ENCODE measurements at places on chromosomes 2 and 18.

DNA sequence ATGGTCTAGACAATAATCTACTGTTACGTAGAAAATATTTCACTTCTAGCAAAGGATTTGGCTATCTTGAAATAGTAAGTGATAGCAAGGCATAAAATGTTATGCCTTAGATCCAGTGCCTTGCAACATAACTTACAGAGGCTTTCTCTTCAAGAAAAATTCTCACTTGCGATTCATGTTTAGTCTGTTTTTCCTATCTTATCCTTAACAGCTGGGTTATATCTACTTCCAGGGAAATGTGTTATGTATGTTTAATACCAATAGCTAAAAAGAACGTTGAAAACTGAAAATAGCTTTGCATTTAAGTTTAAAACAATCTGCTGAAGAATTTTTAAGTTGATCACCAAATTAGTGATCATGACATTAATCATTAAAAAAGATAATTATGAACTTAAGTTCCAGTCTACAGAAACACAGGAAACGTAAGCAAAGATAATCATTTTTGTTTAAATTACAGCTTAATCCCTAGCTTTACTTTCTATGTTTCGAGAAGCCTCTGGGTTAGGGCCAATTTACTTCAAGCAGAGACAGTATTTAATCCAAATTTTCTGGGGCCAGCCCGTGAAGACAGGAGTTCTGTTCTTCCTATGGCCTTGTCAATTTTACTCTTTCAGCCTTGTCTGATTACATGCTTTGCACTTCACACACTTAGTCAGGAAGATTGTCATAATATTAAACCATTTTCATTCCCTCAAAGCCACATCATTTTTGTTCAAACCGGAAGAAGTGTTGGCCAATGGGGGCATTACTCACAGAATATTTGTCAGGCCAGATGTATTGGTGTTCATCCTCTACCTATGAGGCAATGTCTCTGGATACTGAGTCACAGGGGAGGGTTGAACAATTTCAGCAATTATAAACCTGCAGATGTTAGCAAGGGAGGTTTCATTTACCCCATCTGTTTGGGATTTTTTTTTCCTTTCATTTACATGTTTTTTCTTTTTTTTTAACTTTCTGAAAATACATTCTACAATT is 1132.9 kb upstream of the ZEB2 start:
- DNase-seq = no peak

GRCh38 chr2:10245661-10246060 is 57.0 kb upstream of the HPCAL1 start:
- DNase-seq = no peak

DNA sequence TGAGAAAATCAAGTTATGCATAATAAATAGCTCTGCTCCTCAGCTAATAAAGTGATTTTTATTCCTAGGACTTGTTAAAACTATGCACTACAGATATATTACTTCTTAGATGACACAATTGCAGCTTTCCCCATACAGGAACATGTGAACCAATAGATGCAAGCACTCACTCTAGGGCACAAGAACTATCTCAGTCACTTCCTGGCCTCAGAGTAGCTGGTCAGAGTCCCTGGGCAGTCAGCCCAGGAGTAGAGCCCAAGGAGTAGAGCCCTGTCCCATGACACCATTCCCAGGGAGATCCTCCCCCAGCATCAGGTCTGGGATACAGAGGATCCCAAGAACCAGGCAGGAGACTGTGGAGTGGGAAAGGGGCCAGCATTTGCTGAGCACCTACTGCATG is 2.7 kb downstream of the TNS1 start:
- no peak for DNase-seq

DNA sequence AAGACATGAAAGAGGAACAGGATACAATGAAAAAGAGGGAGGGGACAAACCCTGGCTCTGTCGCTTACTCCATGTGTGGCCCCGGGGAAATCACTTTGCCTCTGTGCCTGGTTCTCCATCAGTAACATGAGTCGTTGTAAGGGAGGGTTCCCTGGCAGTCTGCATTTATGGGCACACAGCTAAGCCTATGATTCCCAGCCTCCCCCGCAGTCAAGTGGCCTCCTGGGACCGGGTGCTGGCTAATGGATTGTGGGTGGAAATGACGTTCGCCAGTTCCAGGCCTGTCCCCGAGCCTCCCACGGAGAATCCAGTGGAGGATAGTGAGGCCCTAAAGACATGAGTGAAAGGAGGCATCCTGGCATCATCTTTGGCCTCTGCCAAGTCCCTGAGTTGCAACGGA is 42.7 kb downstream of the SFXN5 start:
- no peak for DNase-seq

GRCh38 chr2:197073701-197074433 is 147.4 kb upstream of the PGAP1 start:
- DNase-seq = no peak

DNA sequence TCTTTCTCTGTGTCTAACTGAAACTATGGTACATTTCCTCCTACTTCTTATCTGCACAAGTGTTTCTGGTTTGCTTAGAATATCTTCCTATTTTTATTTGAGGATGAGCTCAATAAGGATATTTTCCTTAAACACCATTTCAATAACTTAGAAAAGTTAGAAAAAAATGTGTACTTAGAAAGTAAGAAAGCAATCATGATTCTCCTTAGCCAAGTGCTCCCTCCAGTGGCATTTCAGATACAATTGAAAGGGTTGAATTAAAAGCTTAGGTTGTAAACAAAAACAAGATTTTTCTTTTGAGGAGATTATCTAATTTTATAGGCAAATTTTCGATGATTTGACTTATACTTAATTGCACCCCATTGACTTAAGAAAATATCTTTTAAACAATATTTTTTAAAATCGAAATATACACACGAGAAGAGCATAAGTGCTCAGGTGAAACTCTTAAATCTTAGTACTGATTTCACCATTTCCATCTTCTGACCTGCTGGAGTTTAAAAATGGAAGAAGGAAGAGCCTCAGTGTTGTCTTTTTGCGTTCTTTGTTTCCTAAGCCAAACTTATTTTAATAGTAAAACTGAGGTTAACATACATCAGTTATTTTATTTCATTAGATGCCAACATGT is 26.9 kb downstream of the C18orf63 start:
- no peak for DNase-seq

GRCh38 chr2:69641471-69641870 is 2.1 kb downstream of the AAK1 start:
- no peak for DNase-seq

DNA sequence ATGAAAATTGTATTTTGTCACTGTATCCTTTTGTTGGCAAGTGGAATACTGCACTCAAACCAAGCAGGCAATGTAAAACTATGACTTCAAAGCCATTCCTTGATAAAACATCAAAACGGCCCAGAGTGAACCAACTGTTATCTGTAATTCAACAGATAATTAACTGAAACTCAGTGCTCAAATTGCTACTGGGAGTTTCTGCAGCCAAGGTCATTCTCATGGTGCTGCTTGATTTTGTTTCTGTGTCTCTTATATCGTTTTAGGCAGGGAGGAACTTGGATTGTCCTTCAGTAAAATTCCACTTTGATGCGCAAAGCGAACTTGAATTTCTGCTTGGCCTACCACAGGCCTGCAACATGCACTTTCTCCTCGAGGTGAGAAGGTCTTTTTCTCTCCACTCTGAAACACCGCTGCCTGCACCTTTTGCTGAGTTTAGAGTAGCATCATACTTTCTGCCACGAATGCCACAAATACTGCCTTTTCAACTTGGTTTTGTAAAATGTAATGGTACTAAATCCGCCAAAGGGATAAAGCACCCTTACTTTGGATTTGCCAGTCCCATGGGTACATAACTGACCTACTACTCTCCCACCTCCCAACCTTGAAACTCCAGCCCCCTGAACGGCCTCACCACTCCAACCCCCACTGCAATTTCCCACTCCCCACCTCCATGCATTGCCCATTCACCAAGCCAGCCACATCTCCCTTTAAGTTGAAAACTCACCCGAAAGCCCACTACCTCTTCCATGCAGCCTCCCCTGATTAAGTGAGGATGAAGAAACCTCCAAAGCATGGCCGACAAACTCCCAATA is 204.7 kb downstream of the TGIF1 start:
- no peak for DNase-seq

DNA sequence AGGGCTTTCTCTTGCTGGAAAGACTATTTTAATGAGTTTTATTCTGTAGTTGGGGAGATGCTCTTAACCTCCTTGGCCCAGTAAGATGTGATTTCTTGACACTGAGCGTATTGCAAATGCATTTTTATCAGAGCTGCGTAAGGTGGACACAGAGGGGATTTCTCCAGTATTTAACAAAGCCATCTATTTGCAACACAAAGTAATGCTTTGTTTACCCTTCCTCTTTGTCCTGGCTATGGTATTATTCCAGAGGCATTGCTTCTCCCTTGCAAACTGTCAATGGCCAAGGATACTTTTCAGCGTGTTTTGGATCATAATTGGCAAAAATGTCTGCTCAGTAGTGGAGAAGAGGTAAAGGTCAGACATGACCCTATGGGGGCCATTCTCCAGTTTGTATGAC is 90.8 kb upstream of the PIK3C3 start:
- no peak for DNase-seq

- DNase-seq = no peak
Measured at GRCh38 chr2:132670496-132671150, 618 bp upstream of the LYPD1 start.

- no peak for DNase-seq
Measured at GRCh38 chr18:66749481-66750035, 145.7 kb upstream of the CDH19 start.

DNA sequence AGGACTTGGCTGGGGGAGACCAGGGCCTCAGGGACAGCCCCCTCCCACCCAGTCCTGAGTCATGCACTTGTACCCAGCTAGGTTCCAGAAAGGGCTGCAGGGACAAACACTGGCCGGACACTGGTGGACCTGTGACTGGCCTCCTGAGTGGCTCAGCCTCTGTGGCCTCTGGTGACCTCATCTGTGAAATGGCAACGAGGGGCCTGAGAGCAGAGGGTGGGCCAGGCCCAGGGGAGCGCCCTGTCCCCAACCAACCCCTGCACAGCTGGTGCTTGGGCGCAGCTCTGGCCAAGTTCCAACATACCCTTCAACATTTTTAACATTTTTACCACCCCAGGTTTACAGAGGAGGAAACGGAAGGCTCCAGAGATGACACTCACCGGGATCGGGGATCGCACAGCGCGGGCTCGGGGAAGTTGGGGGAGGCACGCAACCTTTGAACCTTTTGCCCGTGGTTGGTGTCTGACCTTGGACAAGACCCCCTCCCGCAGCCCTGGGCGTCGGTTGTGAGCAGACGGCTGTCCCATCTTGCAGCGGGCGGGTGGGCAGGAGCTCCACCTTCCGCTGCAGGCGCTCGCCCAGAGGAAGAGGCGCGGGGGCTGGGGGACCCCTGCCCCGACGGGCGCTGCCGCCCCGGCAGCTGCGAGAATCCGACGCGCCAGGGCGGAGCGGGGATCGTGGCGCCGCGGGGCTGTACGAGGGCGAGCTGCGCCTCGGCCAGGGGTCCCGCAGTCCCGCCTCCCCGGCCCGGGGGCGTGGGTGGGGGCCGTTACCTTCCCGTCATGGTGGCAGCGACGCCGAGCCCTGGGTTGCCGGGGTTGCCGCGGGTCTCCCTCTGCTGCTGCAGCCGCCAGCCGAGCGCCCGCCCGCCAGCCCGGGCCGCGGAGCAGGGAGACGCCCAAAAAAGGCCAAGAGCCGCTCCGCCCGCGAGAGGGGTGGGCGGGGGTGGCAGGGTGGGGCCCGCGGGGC is 805 bp downstream of the LIMS2 start:
- DNase-seq = no peak

- no peak for DNase-seq
Measured at GRCh38 chr2:182766626-182767025, 50.6 kb downstream of the DNAJC10 start.
